Fibroblast of skin of abdomen (primary cell): ENCODE measurements at places on chromosomes 3 and 15.

DNA sequence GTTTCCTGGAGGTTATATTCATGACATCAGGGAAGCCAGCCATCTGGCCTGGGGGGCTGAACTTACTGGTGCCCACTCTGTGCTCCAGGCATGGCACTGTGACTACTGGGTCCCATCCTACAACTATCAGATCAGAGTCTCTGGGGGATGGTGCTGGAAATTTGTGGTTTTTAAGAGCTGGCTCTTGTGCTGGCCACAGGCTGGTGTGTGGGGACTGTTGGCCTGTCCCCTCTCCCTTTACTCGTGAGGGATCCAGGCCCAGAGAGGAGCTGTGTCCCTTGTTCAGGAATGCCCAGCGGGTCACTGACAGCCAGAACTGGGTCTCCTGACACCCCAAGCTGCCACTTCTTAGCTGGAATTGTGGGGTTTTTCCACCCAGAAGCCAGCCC, 44.5 kb upstream of the SEC22A start:
- DNase-seq, result no peak

DNA sequence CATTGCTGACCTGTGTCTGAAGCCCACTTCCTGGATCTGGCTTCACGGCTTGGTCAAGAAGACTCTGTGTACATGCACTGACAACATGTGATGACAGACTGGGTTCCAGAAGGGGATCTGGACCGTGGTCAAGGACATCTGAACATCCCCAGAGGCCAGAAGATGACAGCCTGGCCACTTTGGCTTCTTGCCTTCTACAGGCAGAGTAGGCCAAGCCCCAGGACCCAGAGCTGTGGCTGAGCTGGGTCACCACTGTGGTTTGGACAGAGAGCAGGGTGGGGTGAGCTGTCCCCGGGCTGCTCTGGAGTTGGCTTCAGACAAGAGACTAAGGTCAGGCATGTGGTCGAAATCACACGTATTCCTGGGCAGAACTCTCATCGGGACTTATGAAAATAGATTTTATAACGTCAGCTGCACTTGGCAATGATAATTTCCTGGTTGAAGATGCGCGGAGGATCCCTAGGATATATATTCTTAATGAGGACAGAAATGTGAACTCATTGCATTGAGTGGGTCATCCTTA, 114.1 kb upstream of the FRMD4B start:
- no peak for DNase-seq

DNA sequence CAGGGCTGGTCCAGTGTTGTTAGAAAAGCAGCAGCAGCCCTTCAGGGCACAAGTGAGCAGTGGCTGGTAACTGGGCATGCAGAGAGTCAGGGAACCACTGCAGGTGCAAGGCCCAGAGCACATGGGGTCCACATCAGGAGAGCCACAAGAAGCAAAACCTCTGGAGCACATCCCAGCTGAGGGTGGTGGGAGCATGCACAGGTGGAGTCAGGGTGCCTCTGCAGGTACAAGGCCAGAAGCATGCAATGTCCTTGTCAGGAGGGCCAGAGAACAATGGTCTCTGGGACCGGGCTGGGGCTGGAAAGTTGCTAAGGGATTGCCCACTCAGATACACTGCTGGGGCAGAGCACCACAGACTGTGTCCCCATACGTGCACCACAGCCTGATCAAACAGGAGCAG, 226.1 kb upstream of the UBE2E2 start:
- DNase-seq, result no peak

DNA sequence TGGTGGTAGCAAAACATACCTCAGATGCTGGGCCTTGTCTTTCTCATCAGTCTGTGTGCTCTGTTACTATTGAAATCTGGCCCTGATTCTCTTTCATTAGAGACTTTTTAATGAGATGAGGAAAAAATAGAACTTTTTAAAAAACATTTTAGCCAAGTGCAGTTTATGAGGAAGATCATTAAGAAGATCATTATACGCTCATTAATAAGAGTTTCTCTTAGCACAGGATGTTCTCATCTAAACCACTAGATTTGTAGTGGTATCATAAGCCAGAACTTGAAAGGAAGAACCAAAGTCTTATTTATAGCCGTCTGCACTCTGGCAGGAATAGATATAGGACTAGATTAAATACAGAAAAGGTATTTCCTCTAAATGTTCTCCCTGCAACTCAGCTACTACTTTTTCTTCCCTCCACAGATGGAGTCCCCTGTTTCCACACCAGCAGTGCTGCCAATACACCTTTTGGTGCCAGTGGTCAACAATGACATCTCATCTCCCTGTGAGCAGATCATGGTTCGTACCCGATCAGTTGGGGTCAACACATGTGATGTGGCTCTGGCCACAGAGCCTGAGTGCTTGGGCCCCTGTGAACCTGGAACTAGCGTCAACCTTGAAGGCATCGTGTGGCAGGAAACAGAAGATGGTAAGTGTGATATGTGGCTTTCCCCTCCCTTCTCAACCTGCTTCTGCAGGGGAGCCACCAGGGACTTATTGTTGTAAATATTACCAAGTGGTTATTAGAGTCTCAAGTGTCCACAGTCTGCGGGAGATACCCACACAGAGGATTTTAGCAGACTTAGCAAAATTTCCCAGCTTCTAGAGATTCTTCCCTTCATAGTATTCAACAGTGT, 152.8 kb downstream of the RBPMS2 start:
- DNase-seq, result no peak

- no peak for DNase-seq
These were observed 92.9 kb downstream of the THRB start for GRCh38 chr3:24401811-24402185.
